ENCODE measurements at places on chromosomes 4 and X.

DNA sequence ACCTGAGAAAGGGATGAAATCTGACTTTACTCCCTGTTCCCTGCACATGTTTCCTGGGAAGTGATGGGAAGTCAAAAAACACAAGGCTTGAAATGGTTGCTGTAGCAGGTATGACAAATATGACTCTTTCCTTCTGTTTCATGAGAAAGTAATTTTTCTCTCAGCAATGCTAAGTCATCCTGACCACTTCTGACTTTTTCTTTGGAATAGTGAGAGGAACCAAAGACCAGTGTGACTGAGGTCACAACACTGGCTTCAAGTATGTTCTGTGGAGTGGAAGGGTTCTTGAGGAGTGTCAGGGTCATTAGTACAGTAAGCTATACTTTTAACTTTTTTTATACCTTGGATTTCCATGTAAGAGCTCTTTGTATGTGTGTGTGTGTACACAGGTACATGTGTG lies 225.3 kb downstream of the PPP3CA start:
- no peak for DNase-seq

DNA sequence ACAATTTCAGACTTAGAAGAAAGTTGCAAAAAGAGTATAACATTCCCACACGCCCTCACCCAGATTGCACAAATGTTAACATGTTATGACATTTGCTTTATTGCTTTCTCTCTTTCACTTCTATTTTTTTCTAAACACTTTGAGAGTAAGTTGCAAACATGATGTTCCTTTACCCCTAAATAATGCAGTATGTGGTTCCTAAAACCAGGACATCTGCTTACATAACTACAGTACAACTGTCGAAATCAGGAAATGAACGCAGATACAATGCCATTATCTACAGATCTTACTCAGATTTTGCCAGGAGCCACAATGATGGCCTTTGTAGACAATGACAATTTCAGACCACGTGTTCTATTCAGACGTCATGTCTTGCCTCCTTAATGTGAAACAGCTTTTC lies 22.4 kb downstream of the SH3TC1 start:
- no peak for DNase-seq

DNA sequence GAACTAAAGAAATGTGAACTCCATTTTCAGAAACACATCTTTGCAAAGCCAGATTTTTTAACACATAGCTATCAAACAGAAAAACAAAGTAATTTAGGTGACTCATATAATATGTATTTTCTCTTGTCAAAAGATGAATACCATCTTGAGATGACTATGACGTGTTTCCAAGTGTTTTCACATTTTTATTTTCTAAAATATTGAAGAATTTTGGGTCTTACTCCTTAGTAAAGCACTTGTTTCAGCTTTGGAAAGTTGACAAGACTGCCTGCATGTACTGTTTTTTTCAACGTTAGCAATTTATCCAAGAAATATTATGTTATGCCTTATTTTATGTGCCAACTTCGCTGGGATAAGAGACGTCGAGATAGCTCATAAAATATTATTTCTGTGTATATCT lies 733.9 kb upstream of the EPHA5 start:
- DNase-seq: no peak

- no peak for DNase-seq
Measured at GRCh38 chrX:52995987-52996331, 37.6 kb upstream of the FAM156A start.

DNA sequence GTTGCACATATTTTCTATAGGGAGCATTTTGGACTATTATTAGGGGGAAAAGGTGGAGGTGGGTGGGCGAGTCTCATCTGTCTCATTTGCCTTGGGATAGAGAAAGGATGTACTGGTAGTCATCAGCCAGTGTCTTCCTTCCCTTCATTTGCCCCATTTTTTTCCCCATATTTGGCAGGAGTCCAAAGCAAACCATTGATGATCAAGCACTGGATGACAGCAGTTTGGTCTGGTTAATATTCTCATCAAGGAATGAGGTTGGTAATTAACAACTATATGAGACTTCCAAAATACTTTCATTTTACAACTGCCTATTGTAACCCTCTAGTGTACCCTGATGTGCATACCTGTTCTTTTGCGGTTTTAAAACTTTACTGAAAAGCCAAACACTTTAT lies 22.6 kb upstream of the IGFBP7 start:
- no peak for DNase-seq

GRCh38 chr4:126916049-126916625 lies 716.6 kb upstream of the INTU start:
- DNase-seq: no peak
